ENCODE measurements at places on chromosomes 4 and X.

DNA sequence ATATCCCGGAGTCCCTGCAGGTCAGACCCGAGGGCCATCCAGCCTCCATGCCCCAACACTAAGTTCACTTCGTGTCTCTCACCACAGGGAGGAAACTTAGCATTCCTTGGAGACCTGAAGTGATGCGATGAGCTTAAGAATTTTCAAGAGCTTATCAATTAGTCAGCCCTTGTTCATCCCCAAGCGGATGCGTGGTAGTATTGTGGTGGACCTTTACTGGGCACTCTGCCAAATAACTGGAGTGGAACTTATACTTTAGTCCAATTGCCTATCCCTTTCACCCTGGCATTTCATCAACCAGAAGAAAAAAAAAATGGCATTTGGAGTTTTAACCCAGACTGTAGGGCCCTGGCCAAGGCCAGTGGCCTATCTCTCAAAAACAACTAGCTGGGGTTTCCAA, 137.1 kb downstream of the RELL1 start:
- DNase-seq: no peak

- no peak for DNase-seq
These were observed 65.7 kb downstream of the BEX3 start for GRCh38 chrX:103441878-103442535.

DNA sequence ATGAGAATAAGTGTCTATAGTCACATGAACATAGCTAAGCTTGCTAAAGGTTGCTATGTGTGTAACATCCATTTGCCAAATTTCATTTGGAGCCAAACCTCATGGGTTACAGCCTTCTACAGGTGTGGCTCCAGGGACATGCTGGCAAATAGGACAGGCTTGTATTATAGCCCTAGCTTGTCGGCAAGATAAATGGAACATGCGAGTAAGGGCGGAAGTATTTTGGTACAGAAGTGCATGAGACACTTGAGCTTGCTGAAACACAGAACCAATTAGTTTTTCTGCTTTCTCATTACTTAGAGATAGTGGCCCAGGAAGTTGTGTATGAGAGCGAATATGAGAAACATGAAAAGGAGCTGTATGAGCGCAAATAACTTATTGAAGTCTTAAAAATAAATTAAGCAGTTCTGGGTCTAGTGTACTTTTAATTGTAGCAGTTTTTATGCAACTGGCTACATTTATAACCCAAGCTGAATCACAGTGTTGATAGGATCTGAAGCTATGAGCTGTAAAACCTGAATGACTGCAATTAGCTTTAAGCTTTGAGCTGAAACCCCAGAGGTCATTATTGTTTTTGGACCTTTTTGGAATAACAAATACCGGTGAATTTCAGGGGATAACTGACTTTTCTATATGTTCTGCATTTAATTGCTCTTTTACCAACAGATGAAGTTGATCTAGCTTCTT, 64.6 kb downstream of the KDM5C start:
- no peak for DNase-seq

GRCh38 chr4:163404580-163404979, 60.9 kb downstream of the NPY5R start:
- DNase-seq: no peak

GRCh38 chr4:120105472-120105871, 38.8 kb upstream of the MAD2L1 start:
- no peak for DNase-seq

DNA sequence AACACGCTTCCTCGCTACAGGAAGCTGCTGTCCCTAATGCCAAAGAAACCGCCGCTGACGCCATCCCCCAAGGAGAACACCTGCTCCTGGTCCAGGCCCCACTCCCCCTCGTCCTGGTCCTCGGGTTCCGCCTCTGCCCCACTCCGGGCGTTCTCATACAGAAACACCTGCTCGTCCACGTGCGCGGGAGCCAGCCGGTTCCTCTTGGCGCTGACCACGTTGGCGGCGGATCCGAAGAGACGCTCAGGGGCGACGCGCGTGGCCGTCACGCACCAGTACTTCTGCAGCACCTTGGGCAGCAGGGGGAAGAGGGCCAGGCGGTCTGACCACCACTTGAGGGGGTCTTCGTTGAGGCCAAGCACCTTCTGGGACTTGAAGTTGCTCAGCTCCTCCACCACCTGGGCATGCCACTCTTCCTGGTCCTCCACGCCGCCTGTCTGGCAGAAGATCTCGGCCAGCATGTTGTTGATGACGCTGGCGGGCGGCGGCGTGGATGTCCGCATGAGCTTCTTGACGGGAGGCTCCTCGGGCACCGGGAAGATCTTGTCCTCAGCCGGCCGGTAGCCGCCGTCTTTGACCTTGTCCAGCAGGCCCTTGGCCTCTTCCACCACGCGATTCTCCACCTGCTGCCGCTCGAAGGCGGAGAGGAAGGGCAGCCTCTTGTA, 12.0 kb downstream of the DHRSX start:
- DNase-seq: no peak

DNA sequence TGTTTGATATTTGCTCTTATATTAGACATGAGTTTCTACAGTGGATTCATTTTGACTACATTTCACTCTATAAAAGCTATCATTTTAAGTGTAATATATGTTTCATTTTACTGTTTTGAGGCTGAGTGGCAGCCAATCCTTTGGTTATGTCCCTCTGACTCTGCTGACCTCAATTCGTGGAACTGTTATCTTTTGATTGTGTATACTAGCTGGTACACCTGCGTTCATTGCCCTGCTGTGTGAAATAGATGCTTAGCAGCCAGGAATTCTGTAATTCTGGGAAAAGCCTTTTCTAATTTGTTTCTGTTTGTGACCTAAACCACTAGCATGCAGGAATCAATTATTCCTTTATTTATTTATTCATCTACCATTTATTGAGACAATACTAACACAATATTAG, 269.4 kb upstream of the CT83 start:
- DNase-seq: no peak

DNA sequence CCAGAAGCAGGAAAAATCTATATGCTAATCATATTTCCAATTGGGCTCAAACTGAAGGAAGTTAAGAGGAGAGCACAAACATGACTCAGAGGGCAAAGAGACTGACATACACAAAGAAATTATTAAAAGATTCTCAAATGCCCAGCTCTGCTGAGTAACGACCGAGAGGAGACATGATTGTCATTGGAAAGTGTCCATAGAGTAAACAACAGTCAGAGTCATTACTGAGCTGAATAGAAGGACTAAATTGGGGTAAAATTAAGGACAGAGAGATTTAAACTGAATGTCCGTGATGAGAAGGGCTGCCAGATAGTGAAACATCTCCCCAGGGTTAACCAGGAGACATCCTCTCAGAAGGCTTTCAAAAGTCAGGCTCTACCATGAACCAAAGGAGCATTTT, 111.2 kb upstream of the GALNT7 start:
- peak; percentile 87 for DNase-seq

GRCh38 chr4:126772662-126773061, 860.1 kb upstream of the INTU start:
- no peak for DNase-seq

DNA sequence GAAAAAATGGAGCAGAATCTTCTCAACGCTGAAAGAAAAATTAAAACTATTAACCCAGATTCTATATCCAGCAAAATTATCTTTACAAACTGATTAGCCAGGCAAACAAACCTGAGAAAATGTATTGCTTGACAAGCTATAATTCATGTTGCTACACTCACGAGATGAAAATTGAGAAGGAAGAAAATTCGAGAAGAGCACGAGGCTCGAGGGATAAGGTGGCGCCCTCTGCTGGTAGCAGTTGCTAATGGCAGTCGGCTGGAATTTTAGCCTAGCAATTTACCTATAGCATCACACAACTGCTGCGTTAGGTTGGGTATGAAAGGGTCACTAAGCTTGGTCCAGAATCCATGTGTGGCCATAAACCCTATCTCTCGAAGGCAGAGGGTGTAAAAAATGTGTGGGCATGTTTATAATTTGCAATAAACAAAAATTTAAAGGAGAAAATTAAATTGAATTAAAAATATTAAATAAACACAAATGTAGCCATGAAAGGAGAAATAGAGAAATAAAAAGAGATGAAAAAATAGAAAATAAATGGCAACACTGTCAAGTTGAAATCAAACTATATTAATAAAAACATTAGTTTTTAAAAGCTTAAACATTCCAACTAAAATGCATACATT, 126.6 kb downstream of the PPP4R3C start:
- DNase-seq: peak; percentile 2

DNA sequence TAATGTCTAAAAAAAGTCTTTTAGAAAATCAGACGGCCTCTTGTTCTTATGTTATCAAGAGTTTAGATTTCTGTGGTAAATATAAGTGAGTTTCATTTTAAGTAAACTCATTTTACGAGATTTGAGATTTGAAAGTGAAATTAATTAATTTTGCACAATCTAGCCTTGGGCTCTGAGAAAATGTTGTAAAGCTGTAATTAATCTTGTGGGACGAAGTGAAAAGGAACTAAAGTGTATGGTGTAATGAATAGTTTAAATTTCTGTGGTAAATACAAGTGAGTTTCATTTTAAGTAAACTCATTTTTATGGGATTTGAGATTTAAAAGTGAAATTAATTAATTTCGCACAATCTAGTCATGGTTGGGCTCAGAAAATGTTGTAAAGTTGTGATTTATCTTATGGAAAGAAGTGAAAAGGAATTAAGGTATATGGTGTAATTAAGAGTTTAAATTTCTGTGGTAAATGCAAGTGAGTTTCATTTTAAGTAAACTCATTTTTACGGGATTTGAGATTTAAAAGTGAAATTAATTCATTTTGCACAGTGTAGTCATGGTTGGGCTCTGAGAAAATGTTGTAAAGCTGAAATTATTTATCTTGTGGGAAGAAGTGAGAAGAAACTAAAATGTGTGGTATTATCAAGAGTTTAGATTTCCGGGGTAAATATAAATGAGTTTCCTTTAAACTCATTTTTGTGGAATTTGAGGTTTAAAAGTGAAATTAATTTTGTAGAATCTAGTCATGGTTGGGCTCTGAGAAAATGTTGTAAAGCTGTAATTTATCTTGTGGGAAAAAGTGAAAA, 1.6 kb downstream of the SCML1 start:
- DNase-seq: no peak

GRCh38 chr4:143054971-143055370, 129.7 kb upstream of the USP38 start:
- DNase-seq: no peak

DNA sequence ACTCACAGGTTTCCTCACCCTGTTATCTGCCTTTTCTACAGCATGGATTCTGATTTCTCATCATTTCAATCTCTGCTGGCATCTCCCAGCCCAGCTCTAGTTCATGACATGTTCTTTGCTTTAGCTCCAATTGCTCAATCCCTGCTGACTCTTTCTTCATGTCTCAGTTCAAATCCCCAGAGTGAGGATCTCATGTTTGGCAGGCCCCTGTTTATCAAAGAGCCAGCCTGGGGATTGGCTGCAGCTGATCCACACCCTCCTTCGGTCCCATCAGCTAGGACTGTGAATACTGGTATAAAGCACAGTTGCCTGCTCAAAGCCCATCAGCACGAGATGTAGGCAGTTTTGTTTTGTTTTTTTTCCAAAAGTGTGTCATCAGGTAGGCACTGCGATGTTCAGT, 14.4 kb upstream of the CC2D2A start:
- DNase-seq: no peak

DNA sequence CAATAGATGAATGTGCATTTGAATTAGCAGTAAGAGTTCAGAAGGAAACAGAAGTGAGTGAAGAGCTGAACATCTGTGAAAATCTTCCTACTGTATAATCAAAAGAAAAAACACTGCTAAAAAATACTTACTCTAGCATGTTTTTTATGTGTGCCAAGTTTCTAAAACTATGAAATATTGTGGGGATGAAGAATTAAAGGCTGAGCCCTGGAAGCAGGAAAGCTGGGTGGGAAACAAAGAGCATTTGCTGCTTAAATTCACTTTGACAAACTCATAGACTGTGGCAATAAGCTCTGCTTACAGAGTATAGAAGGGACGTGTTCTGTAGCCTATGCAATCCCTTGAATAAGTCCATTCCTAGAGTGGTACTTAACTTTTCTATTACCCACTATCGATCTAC, 261.7 kb downstream of the ANKRD50 start:
- no peak for DNase-seq

- DNase-seq: no peak
These were observed 549.8 kb upstream of the PRKX start for GRCh38 chrX:4263030-4263803.

DNA sequence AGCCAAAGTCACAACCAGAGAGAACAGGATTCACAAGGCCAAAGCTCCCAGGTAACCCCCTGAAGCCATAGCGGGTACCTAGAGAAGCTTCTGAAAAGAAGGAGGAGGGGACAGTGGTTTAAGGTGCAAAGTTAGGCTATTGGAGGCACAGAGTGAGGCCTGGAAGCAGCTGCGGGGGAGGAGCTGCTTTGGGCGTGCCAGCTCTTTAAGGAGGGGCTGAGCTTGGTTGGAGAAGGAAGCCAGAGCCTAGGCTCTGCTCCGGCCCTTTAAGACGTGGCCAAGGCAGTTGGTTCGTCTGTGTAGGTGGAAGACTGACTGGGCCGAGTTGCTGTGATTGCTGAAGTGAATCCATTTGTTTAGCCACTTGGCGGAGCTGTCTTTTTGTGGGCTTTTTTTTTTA, 1.5 kb downstream of the KLF8 start:
- DNase-seq: no peak

- no peak for DNase-seq
These were observed 139.3 kb upstream of the MXRA5 start for GRCh38 chrX:3485727-3486126.

DNA sequence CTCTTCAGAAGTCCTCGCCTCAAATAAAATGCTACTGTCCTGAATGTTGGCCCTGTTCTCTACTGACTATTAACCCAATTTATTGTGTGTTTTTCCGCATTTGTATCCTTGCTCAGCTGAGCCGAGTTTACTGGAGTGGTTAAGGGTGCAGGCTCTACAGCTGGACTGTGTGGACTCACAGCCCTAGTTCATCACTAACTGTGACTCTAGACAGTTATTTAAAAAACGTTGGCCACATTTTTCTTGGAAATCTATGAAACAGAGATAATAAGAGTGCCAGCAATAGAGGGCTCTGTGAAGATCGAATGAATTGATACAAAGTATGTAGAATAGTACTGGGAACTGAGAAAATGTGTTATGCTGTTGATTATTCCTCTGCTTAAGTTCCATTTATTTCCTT, 2.9 kb upstream of the GUF1 start:
- no peak for DNase-seq

- DNase-seq: no peak
These were observed 14.7 kb upstream of the RBMXL3 start for GRCh38 chrX:115174548-115174947.

GRCh38 chrX:125782184-125782583, 383.9 kb downstream of the DCAF12L2 start:
- no peak for DNase-seq

DNA sequence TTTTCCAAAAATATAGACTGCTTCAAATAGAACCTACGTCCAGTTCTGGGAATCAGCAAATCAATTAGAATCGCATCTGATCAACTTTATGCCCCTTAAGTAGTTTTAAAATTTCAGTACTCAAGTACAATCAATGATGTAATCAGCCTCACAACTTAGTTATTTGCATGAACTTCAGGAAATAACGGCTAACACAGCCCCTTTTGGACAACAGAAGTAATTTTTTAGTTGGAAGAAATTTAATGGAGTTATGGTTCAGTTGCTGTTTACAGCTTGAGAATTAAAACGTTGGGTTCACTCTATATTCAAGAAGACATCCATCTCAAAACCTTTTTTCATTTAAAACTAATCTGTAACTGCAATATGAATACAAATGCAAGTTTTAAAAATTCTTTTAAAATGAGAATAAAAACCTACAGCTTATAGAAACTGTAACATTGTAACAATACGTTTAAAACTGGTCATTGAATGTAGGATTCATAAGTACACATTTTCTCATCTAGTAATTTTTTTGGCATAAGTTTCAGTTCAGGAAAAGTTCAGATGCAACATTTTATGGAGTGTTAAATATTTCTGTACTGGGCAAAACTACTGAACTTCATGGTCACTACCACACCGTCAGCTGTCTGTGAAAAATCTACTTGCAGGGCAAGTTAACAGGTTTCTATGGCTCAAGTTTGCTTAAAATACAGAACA, 956 bp downstream of the TAPT1 start:
- DNase-seq: no peak
